ENCODE measurements at places on chromosomes 6 and 20.

GRCh38 chr6:33419580-33420490 is at the start of gene SYNGAP1:
Gene SYNGAP1, plus strand, starts transcription at chr6:33420065. Its CDS starts 200 bp downstream, at chr6:33420265.
- peak; percentile 65 for DNase-seq

DNA sequence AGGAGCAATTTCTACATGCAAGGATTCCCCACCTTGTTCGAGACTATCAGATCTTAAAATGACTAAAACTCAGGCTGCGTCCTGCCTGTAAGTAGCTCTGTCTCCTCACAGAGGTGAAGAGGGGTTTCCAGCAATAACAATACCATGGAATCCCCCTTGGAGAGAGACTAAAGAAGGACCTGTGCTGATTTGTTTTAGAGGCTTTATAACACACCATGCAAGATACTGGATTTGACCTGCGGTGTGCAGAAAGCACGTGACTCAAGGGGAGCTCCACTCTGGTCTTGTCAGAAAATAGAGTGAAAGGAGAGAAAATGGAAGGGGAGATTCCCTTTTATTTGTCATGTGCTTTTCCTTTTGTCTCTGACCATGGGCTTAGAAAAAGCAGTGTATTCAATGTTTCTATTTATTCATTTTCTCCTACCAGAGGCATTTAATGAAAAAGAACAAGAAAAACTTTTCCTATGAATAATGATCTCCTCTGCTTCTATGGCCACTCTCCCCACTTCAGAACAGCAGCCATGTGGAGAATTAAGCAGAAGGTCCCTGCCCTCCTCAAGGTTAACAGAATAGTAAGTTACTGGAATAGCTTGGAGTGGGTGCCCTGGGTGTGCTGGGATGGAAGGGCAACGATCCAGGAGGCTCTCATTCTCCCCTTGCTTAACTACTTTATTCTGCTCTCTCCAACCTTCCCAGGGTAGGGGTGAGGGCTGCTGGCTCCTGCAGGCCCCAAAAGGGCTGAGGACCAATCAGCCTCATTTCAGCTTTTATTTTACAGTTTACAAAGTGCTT is 19.2 kb upstream of the MRPS10 start:
- no peak for DNase-seq

- no peak for DNase-seq
Observed at GRCh38 chr6:127998985-127999384, 98.1 kb upstream of the THEMIS start.

DNA sequence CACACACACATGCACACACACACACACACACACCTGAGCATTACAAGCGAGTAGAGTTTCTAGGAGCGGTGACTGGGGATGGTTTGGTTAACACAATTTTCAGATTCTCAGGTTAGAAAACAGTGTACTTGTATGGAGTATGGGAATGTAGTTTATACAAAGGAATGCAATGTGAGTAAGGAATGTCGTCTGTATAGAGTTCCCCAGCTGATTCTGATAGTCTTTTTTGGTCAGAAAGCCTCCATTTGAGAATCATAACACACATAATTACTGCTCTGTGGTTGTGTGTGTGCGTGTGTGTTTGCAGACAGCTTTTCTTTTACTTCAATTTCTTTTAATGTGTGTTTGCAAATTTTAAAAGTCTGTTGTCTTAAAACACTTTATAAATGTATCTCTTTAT is 93.2 kb downstream of the MYO6 start:
- DNase-seq, result no peak

DNA sequence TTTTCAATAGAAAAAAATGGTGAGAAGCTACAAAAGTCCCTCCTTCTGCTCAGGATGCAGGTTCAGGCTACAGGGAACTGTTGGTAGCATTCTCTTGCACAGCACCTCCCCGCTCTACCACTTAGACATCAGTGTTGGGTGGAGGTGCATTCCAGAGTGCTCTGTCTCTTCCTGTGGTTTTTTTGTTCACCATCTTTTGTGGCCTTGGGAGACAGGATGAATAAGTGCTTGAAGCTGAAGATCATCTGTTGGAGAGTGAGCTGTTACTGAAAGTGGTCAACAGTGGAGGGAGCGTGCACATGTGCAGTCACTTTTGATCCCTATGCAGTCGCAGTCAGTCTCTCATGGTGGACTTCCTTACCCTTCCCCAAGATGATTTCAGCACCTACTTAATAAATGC is 16.6 kb upstream of the BTBD3 start:
- no peak for DNase-seq

GRCh38 chr6:155248008-155249001 is 15.5 kb upstream of the CLDN20 start:
- DNase-seq, result peak; percentile 28

- peak; percentile 75 for DNase-seq
Observed at GRCh38 chr20:1212607-1213396, 9.5 kb downstream of the C20orf202 start.

DNA sequence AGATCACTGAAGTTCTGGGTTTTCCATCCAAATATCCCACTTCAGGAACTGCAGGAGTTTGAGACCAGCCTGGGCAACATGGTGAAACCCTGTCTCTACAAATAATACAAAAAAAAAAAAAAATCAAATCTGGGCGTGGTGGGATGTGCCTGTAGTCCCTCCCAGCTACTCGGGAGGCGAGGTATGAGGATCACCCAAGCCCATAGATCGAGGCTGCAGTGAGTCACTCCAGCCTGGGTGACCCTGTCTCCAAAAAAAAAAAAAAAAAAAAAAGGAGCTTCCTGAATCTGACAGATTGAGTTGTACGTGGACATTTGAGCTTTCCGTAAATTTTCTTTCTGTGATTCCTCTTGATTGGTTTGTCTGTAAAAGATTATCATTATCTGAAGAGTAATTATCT is 55.6 kb downstream of the TULP4 start:
- DNase-seq, result no peak

DNA sequence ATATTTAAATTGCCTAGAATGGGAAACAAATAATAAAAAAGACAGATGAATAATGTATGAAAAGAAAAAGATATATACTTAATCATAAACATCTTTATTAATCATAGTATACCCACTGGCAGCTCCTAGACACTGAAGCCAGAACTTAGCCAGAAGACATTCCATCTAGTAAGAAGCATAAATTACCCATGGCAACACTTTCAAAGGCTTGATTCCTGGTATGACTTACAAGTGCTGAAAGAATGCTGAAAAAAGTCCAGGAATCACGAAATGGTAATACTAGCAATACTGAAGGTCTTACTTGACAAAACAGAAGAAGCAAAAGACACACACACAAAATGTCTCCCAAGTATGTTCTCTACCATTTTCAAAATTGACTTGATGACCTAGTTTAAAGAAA is 38.0 kb downstream of the RWDD2A start:
- no peak for DNase-seq

DNA sequence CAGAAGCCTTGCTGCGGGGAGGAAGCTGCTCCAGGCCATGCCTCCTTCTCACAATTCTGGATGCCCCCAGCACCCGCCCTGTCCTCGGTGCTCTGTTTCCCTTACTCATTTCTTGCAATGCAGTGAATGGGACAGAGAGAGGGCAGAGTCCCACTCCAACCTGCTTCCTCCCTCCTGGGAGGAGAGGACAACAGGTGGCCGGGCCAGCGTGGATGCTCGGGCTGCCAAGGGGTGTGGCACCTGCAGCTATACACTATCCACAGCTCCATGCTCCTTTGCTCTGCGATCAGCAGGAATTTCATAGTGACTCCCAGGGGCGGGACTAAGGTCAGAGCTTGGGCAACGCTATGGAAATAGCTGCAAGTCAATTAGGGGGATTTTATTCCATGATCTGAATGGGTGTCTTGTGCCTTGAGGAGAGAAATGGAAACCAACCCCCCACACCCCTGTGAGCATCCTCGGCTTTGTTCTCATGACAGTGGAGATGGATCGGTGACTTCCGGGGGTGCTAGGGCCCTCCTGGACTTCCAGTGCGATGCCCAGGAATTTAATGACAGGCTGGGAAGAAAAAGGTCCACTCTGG is 192.5 kb downstream of the MYLK4 start:
- no peak for DNase-seq

- no peak for DNase-seq
Observed at GRCh38 chr6:63560801-63561287, 11.4 kb upstream of the LOC128125822 start.

GRCh38 chr20:51335329-51335841 is 207.1 kb downstream of the NFATC2 start:
- no peak for DNase-seq

DNA sequence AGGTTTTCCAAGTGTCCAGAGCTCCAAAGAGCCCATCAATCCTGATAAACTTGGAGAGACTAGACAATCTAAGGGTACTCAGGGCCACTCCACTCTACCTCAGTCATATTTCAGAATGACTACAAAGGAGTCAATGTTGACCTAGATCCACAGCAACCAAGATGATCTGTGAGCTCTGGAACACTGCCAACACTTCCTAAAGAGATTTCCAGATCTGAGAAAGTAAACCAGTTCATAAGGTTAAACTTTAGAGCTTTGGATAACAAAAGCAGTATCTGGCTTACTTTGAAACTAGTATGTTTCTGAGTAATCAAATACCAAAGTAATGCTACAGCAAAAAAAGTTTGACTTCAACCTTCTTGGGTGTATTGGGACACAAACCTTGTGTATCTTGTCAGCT is 122.7 kb downstream of the BTBD9 start:
- no peak for DNase-seq

DNA sequence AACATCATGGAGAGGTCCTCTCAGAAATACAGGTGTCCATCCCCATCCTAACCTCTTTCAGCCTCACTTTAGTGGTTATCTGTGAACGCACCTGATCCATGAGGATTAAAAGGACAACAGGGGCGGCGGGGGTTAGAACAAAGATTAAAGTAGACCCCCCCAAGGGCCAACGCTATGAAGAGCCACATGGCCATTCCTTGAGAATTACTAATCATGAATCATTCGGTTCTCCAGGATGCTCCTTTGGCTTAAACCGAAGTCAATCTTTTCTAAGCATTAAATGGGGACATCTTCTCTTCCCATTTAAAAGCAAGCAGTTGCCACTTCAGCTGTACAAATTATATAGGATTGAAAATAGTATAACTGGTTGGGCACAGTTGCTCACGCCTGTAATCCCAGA is 212.4 kb downstream of the GMPR start:
- DNase-seq, result no peak

GRCh38 chr6:76703786-76704185 is 631.3 kb upstream of the IMPG1 start:
- DNase-seq, result no peak

- DNase-seq, result peak; percentile 76
Observed at GRCh38 chr20:21235484-21236445, 67.4 kb upstream of the XRN2 start.

- no peak for DNase-seq
Observed at GRCh38 chr6:14434916-14435690, 317.5 kb downstream of the CD83 start.

Data from CD4-positive, alpha-beta T cell treated with Interleukin-17A for 1 hour (primary cell).